CD4-positive, alpha-beta T cell treated with Interleukin-15 for 4 hours (primary cell): ENCODE measurements at places on chromosomes 2 and 18.

GRCh38 chr2:120431386-120432292 is 85.7 kb downstream of the INHBB start:
- no peak for DNase-seq

GRCh38 chr2:7392076-7392787 is 475.0 kb downstream of the RNF144A start:
- no peak for DNase-seq

- no peak for DNase-seq
Observed at GRCh38 chr18:71021030-71021362, 732.2 kb downstream of the SOCS6 start.

DNA sequence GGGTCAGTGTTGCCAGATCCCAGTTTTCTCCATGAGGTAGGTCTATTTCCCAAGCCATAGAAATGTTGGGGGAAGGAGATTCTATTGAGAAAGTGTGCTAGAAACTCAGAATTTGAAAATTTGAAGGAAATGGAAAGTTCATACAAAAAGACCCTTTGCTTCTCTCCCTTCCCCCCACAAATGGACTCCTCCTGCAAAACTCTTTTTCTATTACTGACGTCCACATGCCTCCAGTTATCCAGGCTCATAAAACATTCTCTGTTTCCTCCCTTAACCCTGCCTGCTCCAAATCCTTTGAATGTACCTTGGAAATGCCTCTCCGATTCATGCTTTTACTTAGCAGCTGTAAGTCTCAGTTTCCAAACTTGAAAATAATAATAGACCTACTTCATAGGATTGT is 237.5 kb upstream of the TNP1 start:
- DNase-seq, result no peak

DNA sequence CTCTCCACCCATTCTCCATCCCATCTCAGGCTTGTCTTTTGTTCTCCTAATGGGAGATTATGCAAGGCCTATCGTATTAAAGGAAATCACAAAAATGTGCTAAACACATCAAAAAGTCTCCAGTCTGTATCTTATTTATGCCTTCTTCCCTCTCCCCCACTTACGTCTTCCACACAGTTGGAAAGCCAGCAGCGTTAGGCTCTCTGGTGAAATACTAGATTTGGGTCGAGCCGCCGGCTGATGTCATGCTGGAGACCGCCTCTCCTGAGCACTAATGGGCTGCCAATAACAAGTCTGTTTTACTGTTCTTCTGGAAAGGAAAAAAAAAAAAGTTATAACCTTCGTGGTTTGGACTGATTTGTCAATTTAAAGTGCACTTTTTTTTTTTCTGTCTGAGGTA is 182.7 kb upstream of the SIX2 start:
- no peak for DNase-seq

DNA sequence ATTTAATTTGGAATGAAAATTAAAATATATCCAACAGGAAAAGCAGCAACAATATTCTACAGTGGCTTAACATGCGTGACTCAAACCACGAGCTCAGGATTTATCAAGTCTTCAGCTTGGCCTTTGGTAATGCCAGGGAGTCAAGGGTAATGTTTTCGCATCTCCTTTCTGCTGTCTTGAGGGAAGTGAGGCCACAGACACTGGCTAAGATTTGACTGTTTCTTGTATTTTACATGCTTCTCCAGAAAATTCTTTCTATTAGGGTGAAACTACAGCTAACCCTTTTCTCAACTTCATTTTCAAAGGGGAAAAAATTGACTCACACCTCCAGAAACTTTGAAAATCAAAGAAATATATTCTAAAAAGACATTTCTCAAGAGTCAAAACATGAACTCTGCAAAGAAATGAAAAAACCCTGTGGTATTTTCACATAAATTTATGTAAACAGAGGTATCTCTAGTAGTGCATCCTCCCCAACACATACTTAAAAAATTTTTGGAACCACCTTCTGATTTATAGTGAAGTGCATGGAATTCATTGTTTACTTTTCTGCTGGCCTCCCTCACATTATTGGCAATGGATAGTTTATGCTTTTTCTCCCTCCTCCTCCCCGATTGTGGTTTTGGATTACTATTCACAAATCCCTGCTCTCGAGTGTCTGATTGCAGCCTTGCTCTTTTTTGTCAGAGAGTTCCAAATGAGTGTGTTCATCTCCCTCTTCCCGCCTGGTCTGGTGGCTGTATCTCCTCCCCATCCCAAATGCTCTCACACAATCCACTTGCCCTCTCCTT is 48.7 kb downstream of the DPP4 start:
- DNase-seq, result no peak

GRCh38 chr2:84832772-84833461 is 48.0 kb downstream of the TRABD2A start:
- DNase-seq, result no peak
